ENCODE measurements at places on chromosomes 6 and 20.
A peak's percentile ranks its signal among the peaks of the same experiment; 100 is the strongest.

DNA sequence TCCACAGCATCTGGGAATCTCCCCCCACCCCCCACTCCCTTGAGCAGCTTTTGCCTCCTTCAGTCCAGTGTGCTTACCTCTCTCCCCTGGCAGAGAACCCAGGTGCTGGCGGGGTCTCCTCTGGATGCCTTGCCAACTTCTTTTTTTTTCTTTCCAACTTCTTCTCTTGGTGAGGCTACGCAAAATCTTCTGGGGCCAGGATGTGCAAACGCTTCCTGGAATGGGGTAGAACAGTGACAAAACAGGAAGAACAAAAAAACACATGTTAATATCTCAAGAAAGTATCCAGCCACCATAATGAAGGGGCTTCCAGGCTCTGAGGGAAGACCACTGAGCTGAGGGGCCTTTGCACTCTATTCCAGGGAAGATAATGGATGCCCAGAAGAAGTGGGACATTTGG, 53.9 kb upstream of the DDR1 start:
- DNase-seq, result no peak

DNA sequence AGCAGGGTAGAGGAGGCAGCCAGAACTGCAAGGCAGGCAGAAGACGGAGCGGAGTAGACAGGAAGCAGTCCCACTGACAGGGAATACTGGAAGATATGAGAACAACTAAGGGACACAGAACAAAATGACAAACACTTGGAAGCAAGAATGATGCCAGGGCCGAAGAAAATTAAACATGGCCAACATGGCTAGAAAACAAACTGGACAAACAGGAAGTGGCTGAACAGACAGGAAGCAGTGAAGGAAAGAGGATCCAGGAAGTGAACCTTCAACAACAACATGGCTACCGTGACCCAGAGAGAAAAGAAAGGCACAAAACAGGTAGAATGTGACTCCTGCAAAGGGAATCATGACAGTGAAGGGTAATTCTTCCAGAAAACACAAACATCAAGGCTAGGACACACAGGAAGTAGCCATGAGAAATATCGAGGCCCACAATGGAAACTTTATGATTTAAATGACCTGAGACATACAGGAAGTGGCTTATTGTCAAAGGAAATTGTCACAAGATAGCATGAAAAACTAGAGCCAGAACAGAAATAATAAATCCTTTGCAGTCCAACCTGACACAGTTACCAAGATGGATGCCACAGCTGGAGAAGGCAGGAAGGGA, 9.1 kb downstream of the COL11A2 start:
- DNase-seq, result no peak

GRCh38 chr6:33029328-33030184, 20.2 kb upstream of the HLA-DOA start:
- no peak for DNase-seq

- DNase-seq, result peak; percentile 82
Observed at GRCh38 chr6:33744001-33744848, 2.5 kb downstream of the IP6K3 start.

DNA sequence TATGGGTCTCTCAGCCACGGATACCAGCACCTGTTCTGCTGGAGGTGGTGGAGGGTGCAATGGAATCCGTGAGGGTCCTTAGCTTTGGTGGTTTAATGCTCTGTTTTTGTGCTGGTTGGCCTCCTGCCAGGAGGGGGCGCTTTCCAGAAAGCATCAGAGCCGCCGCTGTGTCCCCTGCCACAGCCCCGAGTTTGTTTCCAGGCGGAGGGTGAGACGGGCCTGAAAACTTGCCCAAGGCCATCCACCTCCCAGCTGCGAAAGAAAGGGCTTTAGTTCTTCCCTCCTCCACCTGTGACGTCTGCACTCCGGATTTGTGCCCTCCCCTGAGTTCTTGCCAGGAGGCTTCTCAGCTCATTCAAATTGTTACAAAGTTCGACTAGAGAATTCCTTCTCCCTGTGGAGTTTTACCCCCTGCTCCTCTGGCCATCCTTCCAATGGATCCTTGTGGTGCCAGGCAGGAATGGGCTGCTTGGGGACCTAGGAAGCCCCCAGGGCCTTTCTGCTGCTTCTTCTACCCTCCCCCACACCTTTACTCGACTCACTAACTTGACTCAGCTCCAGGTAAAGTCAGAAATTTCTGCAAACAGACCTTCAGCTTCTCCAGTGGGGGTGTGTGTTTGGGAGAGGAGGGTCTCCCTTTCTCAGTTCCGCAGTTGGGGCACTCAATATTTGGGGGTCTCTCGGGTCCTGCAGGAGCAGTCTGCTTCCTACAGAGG, 873.7 kb downstream of the KIF16B start:
- no peak for DNase-seq

DNA sequence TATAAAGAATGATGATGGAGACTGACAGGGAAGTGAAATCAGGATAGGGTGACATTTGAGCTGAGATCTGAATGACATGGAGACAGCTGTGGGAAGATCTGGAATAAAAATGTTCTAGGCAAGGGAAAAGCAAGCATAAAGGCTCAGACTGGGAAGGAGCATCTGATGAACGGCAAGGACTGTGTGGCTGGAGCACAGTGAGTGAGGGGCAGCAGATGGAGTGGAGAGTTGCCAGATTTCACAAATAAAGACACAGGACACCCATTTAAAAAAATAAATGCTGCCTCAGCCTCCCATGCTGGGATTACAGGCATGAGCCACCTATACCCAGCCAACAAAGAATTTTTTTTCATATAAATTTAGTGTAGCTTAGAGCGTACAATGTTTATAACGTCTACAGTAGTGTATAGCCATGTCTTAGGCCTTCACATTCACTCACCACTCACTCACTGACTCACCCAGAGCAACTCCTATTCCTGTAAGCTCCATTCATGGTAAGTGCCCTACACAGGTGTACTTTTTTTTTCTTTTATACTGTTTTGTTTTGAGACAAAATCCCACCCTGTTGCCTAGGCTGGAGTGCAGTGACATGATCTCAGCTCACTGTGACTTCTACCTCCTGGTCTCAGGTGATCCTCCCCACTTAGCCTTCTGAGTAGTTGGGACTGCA, 2.4 kb upstream of the ZBTB24 start:
- DNase-seq, result no peak

- DNase-seq, result peak; percentile 76
Observed at GRCh38 chr6:83609248-83609647, 96.9 kb downstream of the PRSS35 start.

- no peak for DNase-seq
Observed at GRCh38 chr20:3704087-3704486, 8.3 kb downstream of the SIGLEC1 start.

GRCh38 chr6:100258752-100259151, 206.0 kb downstream of the SIM1 start:
- no peak for DNase-seq

DNA sequence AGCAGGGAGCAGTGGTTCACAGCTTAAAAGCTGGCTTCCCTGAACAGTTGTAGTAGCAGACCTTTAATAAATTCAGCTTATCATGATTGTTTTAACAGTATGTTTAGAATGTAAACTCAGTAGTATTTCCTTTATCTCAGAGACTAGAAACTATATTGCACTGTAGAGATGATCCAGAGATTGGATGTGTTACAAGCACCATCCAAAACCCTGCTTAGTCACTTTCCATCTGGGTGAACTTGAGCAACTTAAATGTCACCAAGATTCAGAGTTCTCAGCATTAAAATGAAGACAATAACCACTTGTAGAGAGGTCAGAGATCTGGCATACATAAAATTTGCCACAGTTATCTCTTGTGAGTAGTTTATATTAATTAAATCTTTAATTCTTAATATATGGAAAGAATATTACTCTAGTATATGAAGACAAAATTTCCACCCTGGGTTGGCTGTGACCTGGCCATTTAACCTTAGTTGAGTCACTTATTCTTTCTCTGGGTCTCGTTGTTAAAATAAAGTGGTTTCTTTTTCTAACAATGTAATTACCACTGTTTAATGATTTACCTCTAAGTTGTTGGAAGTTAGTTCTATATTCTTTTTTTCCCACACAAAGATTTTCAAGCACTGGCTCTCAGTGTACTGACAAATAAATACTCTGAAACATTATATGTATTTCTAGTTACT, 239.2 kb upstream of the FKBP1C start:
- no peak for DNase-seq

DNA sequence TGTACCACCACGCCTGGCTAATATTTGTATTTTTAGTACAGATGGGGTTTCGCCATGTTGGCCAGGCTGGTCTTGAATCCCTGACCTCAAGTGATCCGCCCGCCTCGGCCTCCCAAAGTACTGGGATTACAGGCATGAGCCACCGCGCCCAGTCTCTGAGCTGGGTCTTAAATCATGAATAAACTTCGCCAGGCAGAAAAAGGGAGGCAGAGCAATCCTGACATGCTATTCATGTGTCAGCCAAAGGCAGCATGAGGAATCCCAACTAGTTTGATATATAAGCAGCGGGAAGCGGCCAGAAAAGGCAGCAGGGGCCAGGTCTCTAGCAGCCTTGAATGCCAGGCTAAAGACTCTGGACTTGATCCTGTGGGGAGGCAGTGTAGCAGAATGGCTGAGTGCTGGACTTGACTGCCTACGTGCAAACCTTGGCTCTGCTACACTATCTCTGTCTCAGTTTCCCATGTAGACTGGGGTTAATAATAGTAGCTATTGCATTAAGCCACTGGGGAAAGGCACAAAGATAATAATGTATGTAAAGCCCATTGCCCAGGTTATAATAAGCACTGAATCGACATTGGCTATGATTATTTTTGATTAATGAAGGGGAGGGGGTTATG, 1.8 kb downstream of the PROCR start:
- DNase-seq, result no peak

GRCh38 chr6:156598071-156598854, 178.9 kb upstream of the ARID1B start:
- no peak for DNase-seq

GRCh38 chr6:126504792-126505191, 164.9 kb downstream of the CENPW start:
- no peak for DNase-seq

- no peak for DNase-seq
Observed at GRCh38 chr6:18186033-18186432, 30.8 kb downstream of the KDM1B start.

GRCh38 chr20:2757969-2758368, 42.5 kb downstream of the CPXM1 start:
- no peak for DNase-seq

DNA sequence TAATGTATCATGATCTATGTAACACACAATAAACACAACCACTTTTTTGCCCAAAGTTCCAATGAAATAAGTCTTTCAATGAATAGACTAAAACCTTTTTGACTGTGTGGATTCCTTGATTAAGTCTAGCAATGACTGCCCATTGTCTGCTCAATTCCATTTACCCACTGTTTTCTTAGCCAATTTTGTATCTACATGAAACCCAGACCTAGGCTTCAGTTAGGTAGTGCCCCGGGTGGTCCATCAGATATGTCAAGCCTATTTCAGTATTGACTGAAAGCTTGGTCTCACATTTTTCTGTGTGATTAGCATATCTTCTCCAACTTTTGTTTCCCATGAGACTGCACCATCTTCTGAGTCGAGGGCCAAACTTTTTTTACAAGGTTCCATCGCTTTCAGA, 615.0 kb downstream of the C6orf118 start:
- no peak for DNase-seq

GRCh38 chr20:50546729-50547314, 36.6 kb downstream of the PTPN1 start:
- no peak for DNase-seq

DNA sequence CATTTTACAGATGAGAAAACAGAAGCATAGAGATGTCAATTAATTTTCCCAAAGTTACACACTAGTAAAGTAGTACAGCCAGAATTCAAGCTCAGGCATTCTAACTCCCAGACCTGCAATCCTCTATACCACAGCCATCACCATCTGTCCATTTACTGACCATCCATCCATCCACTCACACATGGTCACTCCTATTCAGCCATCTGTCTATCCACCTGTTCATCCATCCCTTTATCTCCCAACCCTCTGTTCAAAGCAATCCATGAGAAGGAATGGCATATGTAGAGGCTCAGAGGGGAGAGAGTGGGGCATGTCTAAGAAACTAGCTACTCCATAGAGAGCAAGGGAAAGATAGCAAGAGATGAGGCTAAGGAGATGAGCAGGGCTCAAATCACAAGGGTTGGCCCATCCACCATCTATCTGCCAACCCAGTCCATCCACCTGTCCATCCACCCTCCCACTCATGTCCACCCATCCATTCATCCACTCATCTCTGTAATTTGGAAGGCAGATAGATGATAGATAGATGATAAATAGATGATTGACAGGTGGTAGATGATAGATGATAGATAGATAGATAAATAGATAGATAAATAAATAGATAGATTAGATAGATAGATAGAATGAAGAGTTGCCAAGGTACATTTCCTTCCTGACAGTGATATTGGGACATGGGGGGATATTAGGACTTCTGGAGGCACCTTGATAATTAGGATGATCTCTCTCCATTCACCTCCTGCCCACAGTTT, 12.2 kb upstream of the C6orf132 start:
- DNase-seq, result no peak

DNA sequence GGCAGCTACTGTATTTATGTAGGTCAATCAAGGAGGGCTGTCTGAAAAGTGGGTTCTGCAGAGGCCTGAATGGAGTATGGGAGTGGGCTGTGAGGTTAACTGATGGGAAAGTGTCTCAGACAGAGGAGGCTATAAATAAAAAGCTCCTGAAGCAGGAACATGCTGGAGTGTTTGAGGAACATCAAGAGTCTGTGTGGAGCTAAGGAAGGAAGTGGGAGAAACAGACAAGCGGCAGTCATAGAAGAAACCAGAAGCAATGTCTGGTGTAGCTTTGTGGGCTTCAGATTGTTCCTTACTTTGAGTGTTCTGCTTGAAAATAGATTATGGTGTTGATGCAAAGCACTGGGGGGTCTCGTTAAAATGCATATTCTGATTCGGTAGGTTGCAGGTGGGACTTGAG, 101.5 kb upstream of the OGFRL1 start:
- no peak for DNase-seq

GRCh38 chr20:43662943-43663655, 3.8 kb upstream of the MYBL2 start:
- no peak for DNase-seq

GRCh38 chr6:74117113-74117512, 421.1 kb downstream of the CD109 start:
- DNase-seq, result no peak

DNA sequence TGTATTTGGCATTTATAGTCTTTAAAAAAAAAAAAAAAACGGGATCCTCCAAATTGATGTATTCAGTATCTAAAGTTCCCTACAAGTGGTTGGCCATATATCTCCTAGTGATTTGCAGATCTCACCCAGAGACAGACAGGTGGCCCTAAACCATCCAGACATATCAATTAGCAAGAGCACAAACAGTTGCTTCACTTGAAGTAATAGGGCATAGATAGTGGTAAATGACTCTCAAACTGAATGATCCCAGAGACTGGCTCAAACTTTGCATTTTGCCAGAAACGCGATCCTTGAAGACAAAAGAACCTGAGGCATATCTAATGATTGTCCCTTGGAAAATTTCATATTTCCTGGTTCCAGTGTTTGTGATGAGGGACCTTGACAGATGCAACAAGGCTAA, 54.6 kb downstream of the HMGCLL1 start:
- DNase-seq, result no peak

DNA sequence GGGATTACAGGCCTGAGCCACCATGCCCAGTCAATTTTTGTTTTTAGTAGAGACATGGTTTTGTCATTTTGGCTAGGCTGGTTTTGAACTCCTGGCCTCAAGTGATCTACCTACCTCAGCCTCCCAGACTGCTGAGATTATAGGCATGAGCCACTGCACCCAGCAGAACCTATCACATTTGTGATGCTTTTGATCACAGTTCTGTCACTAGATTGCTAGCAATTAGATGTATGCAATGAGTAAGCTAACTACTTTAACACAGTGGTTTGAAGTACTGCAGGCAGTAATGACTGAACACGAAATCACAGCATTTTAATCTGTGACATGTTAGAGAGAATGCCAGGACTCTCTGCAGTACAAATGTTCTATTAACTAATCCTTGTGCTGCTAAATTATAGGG, 19.6 kb upstream of the SAMHD1 start:
- no peak for DNase-seq
